ENCODE measurements at places on chromosomes 7 and 10. TPM values are rescaled to one million over a fixed set of nuclear protein-coding genes. Genes with fewer than 3 reads are reported as not detected.

The PRLHR gene
- not detected for total RNA-seq

The SLIT1 gene
- 0.24 TPM for total RNA-seq

The FOXI2 gene
- total RNA-seq: not detected

The ASB10 gene
- 8.2 TPM for total RNA-seq

The ITIH2 gene
- not detected for total RNA-seq

The AFAP1L2 gene
- total RNA-seq: 5.5 TPM

The SEC24C gene
- 42.9 TPM for total RNA-seq

The GJC3 gene
- total RNA-seq: 0.37 TPM

The SBDS gene
- total RNA-seq: 216 TPM

The RARRES2 gene
- 86.4 TPM for total RNA-seq

The RET gene
- 6.1 TPM for total RNA-seq

The AKR1C4 gene
- not detected for total RNA-seq

The SPDYE2 gene
- total RNA-seq: not detected

The KLLN gene
- 0.58 TPM for total RNA-seq

The CPEB3 gene
- 11.4 TPM for total RNA-seq

The NRCAM gene
- total RNA-seq: 0.47 TPM

The PSMA2 gene
- total RNA-seq: 70.0 TPM

The EPO gene
- not detected for total RNA-seq

The GRID2IP gene
- total RNA-seq: 0.08 TPM

The SEMA3D gene
- total RNA-seq: 1.7 TPM

The TFEC gene
- total RNA-seq: 3.5 TPM

Data from left cardiac atrium (tissue), 4 donors.